ENCODE measurements at places on chromosomes 3 and 15. TPM values are rescaled to one million over a fixed set of nuclear protein-coding genes. Genes with fewer than 3 reads are reported as not detected.

The P2RY1 gene
- total RNA-seq, result 14.0 TPM

The SAMMSON gene
- not detected for total RNA-seq

The TMEM40 gene
- total RNA-seq, result not detected

The ADCY5 gene
- 0.21 TPM for total RNA-seq

The PPM1L gene
- 10.6 TPM for total RNA-seq

The EFCC1 gene
- not detected for total RNA-seq

The ARHGAP31 gene
- 12.0 TPM for total RNA-seq

The PLCH1 gene
- 3.1 TPM for total RNA-seq

DNA sequence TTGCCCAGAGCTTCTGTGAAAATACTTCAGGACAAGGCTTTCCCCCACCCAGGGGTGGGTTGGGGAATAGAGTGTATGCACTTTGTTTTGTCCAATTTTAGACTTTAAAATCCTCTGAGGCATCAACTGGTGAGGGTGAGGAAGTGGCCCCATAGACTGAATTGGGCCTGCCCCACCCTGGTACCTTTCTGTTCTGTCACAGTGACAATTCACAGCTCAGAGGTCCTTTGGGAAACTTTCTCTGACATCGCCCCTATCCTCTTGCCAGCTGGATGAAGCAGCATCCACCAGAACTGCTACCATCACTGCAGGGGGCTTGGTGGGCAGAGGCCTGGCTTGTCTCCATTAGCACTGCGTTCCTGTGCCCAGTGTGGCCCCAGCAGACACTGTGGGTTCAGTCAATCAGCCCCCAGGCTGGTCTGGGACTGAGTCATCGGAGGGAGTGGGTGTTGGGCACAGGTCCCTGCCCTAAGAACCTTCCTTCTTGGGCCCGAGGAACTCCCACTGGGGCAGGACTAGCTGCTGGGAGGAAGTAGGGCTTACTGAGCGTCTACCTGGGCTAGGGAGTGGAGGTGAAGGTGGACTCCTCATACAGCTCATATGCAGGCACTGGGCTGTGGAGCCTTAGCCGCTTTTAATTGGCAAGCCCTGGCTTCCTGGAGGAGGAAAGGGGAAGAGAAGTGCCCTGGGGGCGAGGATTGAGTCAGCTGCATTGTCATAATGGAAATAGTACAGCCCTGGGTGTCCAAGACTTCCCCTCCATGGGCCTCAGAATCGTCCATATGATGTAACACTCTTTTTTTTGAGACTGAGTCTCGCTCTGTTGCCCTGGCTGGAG lies 1.5 kb upstream of the PPM1M start:
- peak; percentile 12 for DNase-seq
- peaks cover 12% of the 10 kb centered on the region for H3K4me1 ChIP-seq
- H3K27me3 ChIP-seq, result no peaks in the 10 kb centered on the region
- no peaks in the 10 kb centered on the region for H3K36me3 ChIP-seq
- H3K4me3 ChIP-seq, result no peak overlapping the region

DNA sequence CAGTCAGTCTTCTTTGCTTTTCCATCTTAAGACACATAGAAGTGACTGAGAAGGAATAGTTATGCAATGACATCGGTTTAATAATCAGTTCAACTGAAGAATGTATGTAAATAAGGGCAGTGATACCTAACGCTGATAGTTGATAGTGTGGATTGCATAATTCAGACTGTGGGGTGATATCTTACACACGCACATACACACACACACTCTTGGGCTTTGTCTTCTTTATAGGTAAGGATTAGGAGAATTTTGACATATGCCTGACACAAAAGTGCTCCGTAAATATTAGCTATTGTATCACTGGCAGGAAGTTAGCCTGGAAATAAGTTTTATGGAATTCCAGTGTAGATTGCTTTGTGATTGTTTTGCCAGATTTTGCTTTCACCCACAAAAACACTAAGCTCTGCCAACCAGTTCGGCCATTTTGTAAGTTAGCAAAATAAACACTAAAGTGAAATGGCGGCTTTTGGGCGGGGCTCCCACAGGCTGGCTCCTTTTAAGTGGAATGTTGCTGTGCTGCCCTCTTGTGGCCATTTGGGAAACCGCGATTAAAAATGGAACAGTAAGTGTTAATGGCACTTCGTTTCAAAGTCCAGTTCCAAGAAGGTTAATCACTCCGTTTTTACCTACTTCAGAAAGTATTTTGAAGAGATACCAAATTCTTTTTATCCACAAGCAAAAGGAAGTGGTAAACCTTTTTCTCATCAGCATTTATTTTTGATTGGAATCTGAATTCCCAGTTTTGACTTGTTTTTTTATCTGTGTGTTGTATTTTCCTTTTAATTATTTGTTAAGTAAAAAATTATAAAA lies 17.7 kb downstream of the CHD2 start:
- peaks cover 34% of the 10 kb centered on the region for H3K4me1 ChIP-seq
- H3K36me3 ChIP-seq, result peaks cover 5% of the 10 kb centered on the region
- H3K27me3 ChIP-seq, result no peaks in the 10 kb centered on the region
- peak overlapping the region; percentile 79 for H3K27ac ChIP-seq

DNA sequence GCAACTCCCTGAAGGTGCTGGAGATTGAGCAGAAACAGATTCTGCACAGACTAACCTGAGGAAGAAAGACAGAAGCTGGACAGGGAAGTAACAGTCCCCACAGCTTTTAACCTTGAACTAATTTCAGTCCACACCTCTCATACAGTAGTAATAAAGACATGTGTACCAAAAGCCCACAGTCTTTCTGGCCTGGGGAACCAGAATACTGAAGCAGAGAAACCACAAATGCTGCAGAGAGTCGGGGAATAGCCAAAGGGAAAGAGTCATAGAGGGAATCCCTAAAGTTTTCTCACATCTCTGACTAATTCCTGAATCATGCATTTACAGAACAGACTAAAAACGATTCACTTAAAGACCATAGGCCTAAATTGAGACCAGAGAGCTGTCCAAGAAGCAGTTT lies 503.4 kb upstream of the NECTIN3 start:
- no peak overlapping the region for H3K27ac ChIP-seq
- no peaks in the 10 kb centered on the region for H3K4me1 ChIP-seq
- DNase-seq, result no peak
- H3K36me3 ChIP-seq, result no peaks in the 10 kb centered on the region
- no peaks in the 10 kb centered on the region for H3K27me3 ChIP-seq

DNA sequence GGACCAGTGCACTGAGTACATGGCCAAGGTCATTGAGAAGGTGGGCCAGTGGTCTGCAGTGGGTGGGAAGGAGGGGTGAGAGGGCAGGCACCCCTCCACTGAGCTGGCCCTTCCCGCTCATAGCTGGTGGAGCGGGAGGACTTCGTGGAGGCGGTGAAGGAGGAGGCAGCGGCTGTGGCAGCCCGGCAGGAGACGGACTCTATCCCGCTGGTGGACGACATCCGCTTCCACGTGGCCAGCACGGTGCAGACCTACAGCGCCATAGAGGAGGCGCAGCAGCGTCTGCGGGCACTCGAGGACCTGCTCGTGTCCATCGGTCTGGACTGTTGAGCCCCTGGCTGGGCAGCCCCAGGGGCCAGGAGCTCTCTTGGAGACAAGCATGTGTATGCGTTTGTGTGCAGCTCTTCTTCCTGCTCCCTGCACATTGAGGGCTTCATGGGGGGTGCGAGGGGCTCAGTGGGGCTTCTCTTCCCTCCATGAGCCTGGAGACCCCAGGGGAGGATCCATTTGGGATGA lies 7.5 kb downstream of the ABTB1 start:
- H3K36me3 ChIP-seq, result no peaks in the 10 kb centered on the region
- no peaks in the 10 kb centered on the region for H3K4me1 ChIP-seq
- no peaks in the 10 kb centered on the region for H3K27me3 ChIP-seq
- H3K4me3 ChIP-seq, result no peak overlapping the region

GRCh38 chr3:52195823-52196331 lies 2.1 kb upstream of the ALAS1 start:
- H3K4me1 ChIP-seq, result no peaks in the 10 kb centered on the region
- no peak for DNase-seq
- no peak overlapping the region for H3K4me3 ChIP-seq
- H3K27ac ChIP-seq, result no peak overlapping the region
- peaks cover 8% of the 10 kb centered on the region for H3K36me3 ChIP-seq

DNA sequence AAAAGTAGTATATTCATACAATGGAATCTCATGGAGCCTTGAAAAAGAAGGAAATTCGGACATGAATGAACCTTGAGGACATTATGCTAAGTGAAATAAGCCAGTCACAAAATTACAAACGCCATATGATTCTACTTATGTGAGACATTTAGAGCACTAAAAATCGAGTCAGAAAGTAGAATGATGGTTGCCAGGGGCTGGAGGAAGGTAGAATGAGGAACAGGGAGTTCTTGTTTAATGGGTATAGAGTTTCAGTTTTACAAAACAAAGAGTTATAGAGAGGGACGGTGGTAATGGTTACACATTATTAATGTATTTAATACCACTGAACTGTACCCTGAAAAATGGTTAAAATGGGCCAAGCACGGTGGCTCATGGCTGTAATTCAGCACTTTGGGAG lies 19.5 kb downstream of the UBXN7 start:
- no peaks in the 10 kb centered on the region for H3K4me1 ChIP-seq
- DNase-seq, result no peak
- no peak overlapping the region for H3K4me3 ChIP-seq
- no peaks in the 10 kb centered on the region for H3K27me3 ChIP-seq

- H3K27me3 ChIP-seq, result peaks cover 14% of the 10 kb centered on the region
- no peak overlapping the region for H3K4me3 ChIP-seq
- H3K4me1 ChIP-seq, result no peaks in the 10 kb centered on the region
- DNase-seq, result peak; percentile 12
- no peak overlapping the region for H3K27ac ChIP-seq
- no peaks in the 10 kb centered on the region for H3K36me3 ChIP-seq
Measured at GRCh38 chr3:157914882-157915281, 191.3 kb downstream of the SHOX2 start.

GRCh38 chr3:160649596-160649995 lies 27.4 kb upstream of the ARL14 start:
- no peak overlapping the region for H3K4me3 ChIP-seq
- no peaks in the 10 kb centered on the region for H3K27me3 ChIP-seq
- H3K36me3 ChIP-seq, result no peaks in the 10 kb centered on the region
- H3K27ac ChIP-seq, result no peak overlapping the region
- no peaks in the 10 kb centered on the region for H3K4me1 ChIP-seq
- no peak for DNase-seq

GRCh38 chr3:155411500-155412223 lies 118.2 kb upstream of the STRIT1 start:
- no peaks in the 10 kb centered on the region for H3K36me3 ChIP-seq
- no peaks in the 10 kb centered on the region for H3K4me1 ChIP-seq
- peak; percentile 23 for DNase-seq
- no peak overlapping the region for H3K27ac ChIP-seq
- H3K27me3 ChIP-seq, result no peaks in the 10 kb centered on the region

GRCh38 chr15:52558196-52558595 lies 10.6 kb downstream of the ARPP19 start:
- H3K36me3 ChIP-seq, result peaks cover 41% of the 10 kb centered on the region
- DNase-seq, result no peak
- H3K4me1 ChIP-seq, result no peaks in the 10 kb centered on the region
- no peaks in the 10 kb centered on the region for H3K27me3 ChIP-seq

DNA sequence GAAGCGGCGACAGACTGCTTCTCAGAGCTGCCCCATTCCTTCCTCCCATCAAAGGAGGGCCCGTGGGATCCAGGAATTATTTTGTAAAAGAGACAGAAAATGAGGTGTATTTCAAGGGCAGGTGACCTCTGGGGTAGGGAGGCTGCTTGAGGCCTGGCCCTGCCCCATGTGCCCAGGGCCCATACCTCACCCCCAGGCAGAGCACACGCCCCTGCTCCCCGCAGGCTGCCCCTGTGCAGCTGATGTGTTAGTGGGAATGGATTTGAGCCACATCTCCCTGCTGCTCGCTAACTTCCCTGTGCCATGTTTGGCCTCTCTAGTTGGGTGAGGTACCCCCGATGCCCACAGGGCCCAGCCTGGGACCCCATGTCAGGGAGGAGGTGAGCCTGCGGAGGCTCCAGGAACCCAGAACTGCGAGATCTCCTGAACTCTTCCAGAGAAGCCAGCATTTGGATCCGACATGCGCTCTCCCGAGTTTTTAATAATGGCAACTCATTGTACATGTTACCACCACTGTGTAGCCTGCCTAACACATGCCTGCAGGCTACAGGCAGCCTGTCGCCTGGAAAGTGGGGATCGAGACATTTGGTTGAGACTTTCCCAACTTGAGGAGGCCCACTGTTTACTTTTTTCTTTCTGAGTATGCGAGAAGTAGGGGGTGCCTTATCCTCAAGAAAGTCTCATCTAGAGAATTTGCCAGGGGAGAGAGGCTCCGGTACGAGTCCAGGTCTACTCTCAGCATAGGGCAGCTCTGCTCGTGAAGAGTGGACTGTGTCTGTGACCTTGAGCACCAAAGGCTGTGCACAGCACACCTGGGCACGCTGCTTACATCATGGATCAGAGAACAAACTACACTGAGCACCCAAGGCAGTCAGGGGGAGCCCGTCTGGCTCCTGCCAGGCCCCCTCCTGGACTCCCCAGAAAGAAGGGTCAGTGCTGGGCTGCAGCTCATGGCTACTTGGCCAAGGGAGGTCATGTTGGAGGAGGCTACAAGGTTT lies 36.1 kb downstream of the PCSK6 start:
- DNase-seq, result no peak
- H3K4me3 ChIP-seq, result no peak overlapping the region
- H3K27me3 ChIP-seq, result no peaks in the 10 kb centered on the region
- no peaks in the 10 kb centered on the region for H3K4me1 ChIP-seq
- no peak overlapping the region for H3K27ac ChIP-seq
- H3K36me3 ChIP-seq, result no peaks in the 10 kb centered on the region

Data from A673 (cell line).